Suppressor macrophage treated with lipopolysaccharide for 1 hour (primary cell): ENCODE measurements at places on chromosomes 12 and 14.

GRCh38 chr12:121942145-121942718 lies 23.8 kb downstream of the CFAP251 start:
- no peak for DNase-seq

GRCh38 chr14:85663256-85663655 lies 133.3 kb downstream of the FLRT2 start:
- no peak for DNase-seq

DNA sequence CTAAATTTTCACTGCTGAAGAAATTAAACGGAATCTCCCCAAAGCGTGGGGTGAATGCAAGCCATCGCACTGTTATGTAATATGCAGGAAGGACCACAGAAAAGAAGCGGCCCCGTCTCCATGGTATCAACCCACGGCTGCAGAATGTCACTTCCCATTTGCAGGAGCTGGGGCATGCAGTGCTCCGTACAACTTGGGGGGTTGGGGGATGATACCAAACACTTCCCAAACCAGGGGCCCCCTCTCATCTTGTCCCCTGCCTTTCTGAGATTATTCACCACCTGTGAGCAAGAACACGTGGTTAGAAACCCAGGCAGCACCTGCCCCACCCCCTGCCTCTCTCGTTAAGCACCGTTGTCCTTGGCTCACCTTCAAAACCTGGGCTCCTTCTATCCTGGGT lies 505.1 kb upstream of the TMEM132C start:
- DNase-seq, result peak; percentile 78

GRCh38 chr12:31317471-31318395 lies 8.2 kb downstream of the SINHCAF start:
- DNase-seq, result no peak

DNA sequence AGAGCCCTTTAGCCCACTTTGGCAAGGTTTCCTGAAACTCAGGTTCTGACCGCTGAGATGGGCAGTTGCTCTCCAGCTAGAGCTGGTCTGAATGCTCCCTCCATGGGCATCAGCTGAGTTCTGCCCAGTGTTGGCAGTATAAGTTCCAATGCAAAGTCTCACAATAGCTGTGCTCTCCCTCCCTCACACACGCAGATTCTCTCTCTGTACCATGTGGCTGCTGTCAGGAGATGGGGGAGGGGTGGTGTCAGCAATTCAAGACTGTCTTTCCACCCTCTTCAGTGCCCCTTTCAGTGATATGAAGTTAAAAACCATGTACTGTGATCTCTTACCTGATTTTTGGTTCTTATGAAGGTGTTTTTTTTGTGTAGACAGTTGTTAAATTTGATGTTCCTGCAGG lies 164.3 kb upstream of the PLEKHA5 start:
- DNase-seq, result no peak

DNA sequence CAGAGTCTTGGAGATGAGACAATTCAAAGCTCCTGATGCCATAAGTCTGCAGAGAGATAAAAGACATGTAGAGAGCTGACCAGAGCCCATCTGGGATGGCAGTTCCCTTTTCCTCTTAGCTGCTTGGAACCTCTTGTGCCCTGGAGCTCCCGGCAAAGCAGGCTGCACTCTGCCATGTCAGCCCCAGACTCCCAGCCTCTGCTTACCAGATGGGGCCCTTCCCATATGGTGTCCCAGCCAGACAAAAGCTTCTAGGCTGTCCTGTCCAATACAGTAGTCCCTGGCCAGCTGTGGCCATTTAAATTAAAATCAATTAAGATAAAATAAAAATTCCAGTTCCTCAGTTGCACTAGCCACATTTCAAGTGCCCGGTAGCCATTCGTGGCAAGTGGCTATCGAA lies 303.9 kb downstream of the TTC6 start:
- no peak for DNase-seq

DNA sequence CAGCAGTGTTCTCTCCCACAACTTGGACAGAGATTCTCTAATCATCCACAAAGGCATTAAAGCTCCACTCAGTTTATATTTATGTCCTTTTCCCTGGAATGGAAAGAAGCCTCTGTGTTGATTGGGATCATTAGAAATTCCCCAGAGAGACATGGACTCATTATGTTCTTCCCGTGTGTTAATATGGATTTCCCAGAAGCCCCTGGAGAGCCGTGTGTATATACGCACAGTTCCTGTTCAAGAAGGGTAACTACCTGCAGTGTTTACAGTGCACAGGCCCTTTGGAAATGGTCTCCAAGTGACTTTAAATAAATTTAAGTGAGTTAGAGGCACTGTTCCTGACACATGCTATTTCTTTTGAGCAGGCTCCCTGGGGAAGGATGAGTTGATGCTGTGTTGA lies 428.0 kb upstream of the TMTC1 start:
- DNase-seq, result no peak

- DNase-seq, result no peak
These were observed 52.5 kb downstream of the ATP23 start for GRCh38 chr12:57993834-57994233.

- DNase-seq, result no peak
These were observed 19.5 kb downstream of the GPR68 start for GRCh38 chr14:91225025-91225424.

DNA sequence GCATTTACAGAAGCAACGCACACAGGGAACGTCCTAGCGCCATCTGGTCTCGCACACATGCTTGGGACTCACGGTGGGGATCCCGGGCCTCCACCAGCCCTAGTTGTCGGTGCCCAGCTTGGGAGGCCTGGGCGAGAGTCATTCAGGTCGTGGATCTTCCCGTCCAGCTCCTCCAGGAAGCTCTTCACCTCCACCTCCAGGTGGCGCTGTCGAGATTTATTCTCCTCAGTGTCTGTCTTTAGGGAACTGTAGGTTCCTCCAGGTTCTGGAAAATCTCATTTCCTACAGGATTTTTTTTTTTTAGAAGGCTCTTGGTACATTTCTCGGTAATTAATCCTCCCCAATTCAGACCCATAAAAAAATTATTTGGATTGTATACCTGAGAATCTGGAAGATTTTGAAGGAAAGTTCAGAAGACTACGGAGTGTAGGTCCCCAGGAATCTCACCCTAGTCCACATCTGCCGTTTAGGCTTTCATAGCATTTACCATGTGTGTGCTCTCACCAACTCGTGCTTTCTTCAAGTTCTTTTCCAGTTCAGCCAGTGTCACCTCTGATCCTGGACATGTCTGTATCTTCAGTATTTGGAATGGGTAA lies 910.0 kb downstream of the TMEM121 start:
- DNase-seq, result peak; percentile 90

DNA sequence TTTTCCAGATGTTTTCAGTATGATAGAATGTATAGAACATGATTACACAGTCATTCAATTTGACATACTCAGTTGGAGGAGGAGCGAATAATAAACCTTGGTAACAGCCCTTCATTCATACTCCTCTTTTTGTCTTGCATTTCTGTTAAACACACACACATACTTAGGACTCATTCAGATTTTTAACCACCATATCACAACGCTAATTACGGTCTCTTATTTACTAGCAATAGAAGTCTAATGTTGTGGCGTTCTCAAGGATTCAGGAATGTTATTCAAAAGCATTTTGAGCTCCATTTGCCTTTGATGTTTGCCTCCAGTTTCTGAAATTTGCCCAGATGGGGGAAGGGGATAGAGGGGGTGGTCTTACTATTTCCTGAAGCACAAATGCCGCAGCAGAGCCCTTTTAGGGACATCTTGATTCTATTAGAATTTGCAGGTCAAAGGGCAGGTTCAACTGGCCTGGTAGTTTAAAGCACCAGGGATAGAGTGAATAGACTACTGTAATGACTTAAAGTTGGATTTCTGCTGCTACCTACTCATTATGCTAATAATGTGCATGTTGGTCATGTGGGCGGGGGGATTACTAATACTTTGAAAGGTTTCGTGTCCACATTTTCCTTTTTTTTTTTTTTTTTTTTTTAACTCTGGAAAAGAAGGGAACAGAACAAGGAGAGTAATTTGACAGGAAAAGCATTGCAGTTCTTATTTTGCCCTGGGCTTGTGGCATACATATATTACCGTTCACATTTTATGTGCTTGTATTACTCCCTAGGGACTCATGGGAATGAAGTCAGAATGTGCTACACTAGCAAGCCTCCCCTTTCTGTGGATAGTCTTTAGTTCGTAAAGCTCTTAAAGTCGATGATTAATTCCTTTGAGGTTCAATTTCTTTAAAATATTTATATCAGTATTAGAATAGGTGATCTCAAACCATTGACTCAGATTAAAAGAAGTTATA lies 226.8 kb downstream of the FBXL14 start:
- peak; percentile 27 for DNase-seq

GRCh38 chr12:105595440-105595839 lies 264.9 kb downstream of the C12orf75 start:
- DNase-seq, result no peak

GRCh38 chr14:52412426-52412825 lies 98.3 kb downstream of the PTGER2 start:
- no peak for DNase-seq

DNA sequence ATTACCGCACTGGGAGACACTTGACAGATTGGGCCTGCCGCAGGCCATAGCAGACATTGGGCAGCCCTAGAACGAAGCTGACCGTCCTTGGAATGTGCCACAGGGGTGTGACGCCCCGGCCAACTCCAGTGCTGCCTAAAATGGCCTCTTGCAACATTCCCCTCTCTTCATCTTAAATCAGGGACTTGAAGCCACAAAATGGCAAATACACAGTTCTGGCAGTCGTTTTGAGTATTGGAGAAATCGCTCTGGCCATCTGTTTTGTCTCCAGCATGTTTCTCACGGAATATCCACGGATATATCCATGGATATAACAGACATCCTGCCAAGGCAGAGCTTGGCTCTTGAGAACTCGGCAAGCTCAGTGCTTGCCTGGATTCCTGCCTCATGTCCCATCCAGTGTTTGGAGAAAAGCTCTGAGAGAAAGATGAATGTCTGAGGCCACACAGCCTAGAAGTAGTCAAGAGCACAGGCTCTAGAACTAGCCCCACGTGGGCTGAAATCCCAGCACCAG lies 158.4 kb downstream of the CHST11 start:
- DNase-seq, result no peak

- DNase-seq, result no peak
These were observed 178.0 kb downstream of the GRIP1 start for GRCh38 chr12:66500841-66501240.

GRCh38 chr14:58716706-58717105 lies 78.9 kb downstream of the DACT1 start:
- no peak for DNase-seq

- peak; percentile 19 for DNase-seq
These were observed 14.7 kb upstream of the TEAD4 start for GRCh38 chr12:2944401-2945047.

DNA sequence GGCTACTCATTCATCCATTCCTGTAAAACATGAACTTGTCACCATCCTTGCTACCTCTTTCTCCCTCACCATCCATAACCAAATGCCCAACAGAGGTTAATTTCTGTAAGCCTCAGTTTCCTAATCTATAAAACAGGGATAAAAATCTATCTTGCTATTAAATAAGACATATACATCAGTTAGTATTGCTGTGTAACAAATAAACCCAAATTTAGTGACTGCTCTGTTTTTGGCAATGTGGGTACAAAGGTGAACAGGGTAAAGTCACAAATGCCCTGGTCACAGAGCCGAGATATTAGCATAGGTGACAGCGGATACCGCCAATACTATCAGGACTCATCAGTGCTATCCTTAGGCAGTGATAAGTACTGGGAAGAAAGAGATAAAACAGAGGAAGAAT lies 3.6 kb upstream of the FBXO21 start:
- peak; percentile 8 for DNase-seq

DNA sequence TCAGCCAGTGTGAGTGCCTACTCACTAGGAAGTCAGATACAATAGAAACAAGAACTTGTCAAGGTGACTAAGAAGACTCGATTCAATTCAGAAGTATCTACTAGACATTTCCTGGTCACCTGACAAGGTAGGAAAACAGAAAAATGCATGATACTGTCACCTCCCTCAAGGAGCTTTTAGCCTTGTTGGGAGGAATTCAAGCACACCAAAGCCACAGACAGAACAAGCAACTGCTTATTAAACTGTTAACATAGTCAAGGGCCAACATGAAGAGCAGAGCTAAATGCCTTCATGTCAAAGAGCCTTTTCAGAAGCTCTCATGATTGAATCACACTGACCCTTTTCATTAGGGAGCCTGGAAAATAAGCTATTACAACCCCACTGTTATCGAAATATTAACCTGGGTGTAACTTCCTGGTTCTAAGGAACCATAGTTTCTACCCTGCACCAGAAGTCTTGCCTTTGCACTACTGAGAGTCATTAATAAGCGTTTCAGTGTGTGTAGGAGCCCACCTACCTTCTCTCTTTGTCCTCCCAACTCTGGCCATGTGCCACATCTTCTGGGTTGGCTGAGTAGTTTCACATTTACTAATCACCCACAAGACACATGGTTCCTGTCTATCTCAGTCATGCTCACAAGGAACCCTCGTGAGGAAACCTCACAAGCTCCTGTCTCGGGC lies 31.0 kb upstream of the LGALS3 start:
- DNase-seq, result peak; percentile 96

GRCh38 chr12:114400361-114400811 lies 5.6 kb downstream of the TBX5 start:
- DNase-seq, result no peak

DNA sequence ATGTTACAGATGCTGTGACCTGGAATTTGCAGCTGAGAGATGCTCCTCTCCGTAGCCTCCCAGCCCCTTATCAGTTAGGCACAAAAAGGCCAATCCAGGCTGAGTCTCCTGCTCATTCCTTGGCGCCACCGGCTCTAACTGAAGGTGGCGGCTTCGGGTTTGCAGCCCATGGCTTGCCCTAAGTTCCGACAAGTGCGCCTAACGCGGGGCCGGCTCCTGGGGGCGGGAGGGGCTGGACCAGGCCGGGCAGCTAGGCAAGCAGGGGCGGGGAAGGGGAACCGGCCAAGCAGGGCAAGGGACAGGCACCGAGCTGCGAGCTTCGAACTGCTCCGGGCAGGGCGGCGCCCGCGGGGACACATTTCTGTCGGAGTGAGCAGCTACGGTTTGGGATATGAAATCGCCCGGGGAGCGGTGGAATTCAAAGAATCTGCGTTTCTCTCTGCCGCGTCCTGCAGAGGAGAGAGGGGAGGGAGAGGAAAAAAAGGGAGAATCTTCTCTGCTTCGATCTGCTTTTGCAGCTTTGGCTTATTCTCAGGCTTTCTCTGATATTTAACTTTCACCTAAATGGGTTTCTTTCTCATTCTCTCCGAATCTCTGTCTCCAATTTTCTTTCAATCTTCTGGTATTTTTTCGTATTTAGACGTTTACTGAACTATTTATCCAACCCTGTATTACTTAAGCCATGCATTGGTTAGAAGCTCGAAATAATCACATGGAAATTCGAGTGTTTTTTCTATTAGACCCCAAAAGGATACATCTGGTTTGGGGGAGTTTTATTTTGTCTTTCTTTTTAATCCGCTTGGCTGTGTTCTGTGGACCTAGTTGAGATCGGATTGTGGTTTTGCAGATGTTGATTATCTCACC lies 1.6 kb upstream of the HOXC12 start:
- no peak for DNase-seq
